MG63 (cell line): ENCODE measurements at places on chromosomes 1 and 21.

DNA sequence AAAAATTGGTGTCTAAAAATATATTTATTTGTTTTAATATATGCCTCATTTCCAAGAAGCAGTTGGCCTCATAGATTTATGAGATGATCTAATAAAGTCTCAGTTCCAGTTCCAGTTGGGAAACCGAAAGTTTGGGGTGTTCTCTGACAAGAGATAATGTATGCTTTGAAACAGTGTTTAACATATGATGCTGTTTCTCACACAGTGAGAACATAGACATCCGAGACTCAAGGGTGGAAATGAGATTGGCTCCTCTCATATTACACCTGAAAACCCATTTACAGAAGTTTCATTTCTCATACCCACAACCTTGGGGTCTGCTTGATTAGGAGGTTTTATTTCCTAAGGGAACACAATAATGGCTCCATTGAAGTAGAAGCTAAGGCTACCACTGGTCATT is 200.6 kb upstream of the BEND5 start:
- DNase-seq = no peak

- DNase-seq = no peak
Measured at GRCh38 chr1:54716299-54717047, 812 bp downstream of the TTC4 start.

DNA sequence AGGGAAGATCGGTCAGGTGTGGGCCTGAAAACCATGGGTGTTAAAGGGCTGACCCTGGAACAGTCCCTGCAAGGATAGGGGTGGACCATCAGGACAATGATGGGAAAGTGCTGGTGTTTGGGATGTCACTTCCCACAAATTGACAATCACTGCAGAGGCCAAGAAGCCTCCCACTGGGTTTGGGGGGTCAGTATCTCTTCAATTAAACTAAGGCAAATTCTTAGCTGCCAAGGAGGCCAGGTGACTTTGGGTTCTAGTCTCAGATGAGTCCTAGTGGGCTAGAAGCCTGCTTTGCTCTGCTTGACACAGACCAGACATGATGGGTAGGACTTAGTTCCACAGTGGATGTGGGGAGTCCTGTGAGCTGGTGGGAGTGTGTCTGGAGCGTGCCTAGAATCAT is 29.3 kb upstream of the KCNA2 start:
- no peak for DNase-seq

- peak; percentile 46 for DNase-seq
Measured at GRCh38 chr1:16208270-16208987, 4.0 kb downstream of the ARHGEF19 start.

GRCh38 chr1:208919371-208919770 is 664.1 kb upstream of the CAMK1G start:
- no peak for DNase-seq
